ENCODE measurements at places on chromosomes 3 and 15.

DNA sequence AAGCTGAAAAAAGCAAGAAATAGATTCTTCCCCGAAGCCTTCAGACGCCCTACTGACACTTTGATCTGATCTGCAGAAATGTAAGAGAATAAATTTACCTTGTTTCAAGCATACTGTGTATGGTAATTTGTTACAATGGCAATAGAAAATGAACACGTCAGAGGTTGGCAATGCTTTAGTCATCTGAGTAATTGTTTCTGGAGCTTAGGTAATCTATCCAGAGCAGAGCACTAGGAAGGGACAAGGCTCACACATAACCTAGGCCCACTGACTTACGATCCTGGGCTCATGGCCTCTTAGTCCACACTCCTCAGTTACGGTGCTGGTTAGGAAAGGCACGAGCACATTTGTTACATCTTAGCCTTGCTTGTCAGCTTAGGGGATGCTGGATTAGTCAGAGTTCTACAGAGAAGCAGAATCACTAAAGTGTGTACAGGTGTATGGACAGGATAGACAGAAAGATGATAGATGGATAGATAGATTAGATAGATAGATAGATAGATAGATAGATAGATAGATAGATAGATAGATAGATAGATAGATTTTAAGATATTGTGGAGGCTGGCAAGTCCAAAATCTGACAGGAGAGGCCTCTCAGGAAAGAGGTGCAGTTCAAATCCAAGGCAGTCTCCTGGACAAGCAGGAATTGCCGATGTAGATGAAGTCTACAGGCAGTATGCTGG lies 46.8 kb upstream of the TBC1D23 start:
- H3K36me3 ChIP-seq, result no peaks in the 10 kb centered on the region
- no peak overlapping the region for H3K27ac ChIP-seq
- no peaks in the 10 kb centered on the region for H3K27me3 ChIP-seq
- no peak for DNase-seq
- no peak overlapping the region for H3K4me3 ChIP-seq

- no peak overlapping the region for H3K27ac ChIP-seq
- H3K4me1 ChIP-seq, result no peaks in the 10 kb centered on the region
- DNase-seq, result no peak
These were observed 105.6 kb downstream of the OXSM start for GRCh38 chr3:25895443-25895842.

GRCh38 chr3:183275418-183275817 lies 22.4 kb downstream of the B3GNT5 start:
- H3K4me1 ChIP-seq, result no peaks in the 10 kb centered on the region
- no peak overlapping the region for H3K27ac ChIP-seq
- DNase-seq, result no peak
- no peak overlapping the region for H3K4me3 ChIP-seq
- no peaks in the 10 kb centered on the region for H3K27me3 ChIP-seq

- H3K27ac ChIP-seq, result no peak overlapping the region
- no peaks in the 10 kb centered on the region for H3K27me3 ChIP-seq
- no peaks in the 10 kb centered on the region for H3K36me3 ChIP-seq
- DNase-seq, result no peak
- H3K4me3 ChIP-seq, result no peak overlapping the region
These were observed 310.6 kb downstream of the PDCD6IP start for GRCh38 chr3:34109021-34109420.

DNA sequence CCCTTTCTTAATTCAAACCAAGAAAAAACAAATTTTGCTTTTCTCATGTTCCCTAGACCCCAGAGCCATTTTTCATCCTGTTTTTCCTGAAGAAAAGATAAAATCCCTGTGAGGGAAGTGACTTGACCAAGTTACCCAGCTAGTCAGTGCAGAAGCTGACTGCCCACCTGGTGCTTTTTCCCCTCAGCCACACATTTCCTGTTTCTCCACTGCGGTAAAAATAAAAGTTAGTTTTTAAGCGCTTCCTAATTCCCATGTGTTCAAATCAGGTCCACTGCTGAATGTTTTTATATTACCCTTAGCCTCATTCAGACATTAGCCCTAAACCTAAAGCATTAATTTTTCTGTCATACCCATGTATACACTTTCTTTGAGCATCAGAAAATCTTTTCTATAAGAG lies 26.1 kb downstream of the PPP2R3A start:
- no peak for DNase-seq
- H3K27me3 ChIP-seq, result no peaks in the 10 kb centered on the region
- no peaks in the 10 kb centered on the region for H3K4me1 ChIP-seq
- no peaks in the 10 kb centered on the region for H3K36me3 ChIP-seq

- no peak overlapping the region for H3K4me3 ChIP-seq
- DNase-seq, result no peak
- H3K27ac ChIP-seq, result no peak overlapping the region
- H3K27me3 ChIP-seq, result no peaks in the 10 kb centered on the region
These were observed 36.7 kb downstream of the SLC9A9 start for GRCh38 chr3:143811602-143812001.

DNA sequence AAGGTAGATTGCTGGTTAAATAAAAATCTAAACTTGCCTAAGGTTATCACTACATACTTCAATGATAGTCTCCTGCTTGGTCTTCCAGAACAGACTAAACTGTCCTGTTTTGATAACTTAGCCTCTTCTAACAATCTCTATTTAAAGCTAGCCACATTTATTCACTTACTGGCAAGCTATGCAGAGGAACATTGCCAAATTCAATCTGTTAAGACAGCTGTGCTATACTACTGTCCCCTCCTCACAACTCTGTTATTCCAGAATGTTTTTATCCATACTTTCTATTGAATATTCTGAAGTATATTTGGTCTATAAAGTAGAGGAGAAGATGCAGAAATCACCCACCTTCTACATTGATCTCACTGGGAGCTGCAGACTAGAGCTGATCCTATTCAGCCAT lies 594.0 kb upstream of the CCDC54 start:
- H3K27ac ChIP-seq, result no peak overlapping the region
- no peaks in the 10 kb centered on the region for H3K27me3 ChIP-seq
- H3K36me3 ChIP-seq, result no peaks in the 10 kb centered on the region
- no peak for DNase-seq
- H3K4me3 ChIP-seq, result no peak overlapping the region

DNA sequence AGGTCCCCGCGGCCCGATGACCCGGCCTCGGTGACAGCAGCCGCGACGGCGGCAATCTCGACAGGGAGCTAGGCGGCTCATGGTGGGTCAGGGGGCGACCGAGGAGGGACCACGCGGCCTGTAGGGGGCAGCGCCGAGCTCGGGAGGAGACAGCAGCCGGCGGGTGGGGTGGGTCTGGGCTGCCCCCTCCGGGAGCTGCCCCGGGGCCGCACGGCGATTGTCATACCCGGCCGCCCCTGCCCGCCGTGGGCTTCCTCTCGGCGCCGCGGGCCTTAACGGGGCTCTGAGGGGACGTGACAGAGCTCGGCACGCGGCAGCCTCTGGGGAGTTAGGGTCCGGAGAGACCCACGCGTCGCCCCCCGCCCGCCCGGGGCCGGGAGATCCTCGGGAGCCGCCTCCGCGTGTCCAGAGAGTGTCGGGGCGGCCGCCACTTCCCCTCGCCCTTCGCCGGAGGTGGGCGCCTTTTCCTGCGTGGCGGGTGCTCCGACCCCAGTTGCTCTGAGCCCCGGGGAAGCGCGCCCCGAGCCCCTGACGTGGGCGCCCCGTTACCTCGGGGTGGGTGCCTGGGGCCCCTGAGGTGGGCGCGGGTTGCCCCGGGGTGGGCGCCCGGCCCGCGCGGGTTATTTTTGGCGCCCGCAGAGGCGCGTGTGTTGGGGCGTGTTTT lies 539 bp upstream of the PLCL2 start:
- H3K27me3 ChIP-seq, result no peaks in the 10 kb centered on the region
- no peak overlapping the region for H3K27ac ChIP-seq
- H3K4me3 ChIP-seq, result peak overlapping the region; percentile 87
- DNase-seq, result peak; percentile 71
- no peaks in the 10 kb centered on the region for H3K36me3 ChIP-seq
- H3K4me1 ChIP-seq, result peaks cover 6% of the 10 kb centered on the region

GRCh38 chr15:22912256-22912655 lies 67.9 kb downstream of the CYFIP1 start:
- H3K27me3 ChIP-seq, result no peaks in the 10 kb centered on the region
- no peaks in the 10 kb centered on the region for H3K4me1 ChIP-seq
- H3K27ac ChIP-seq, result no peak overlapping the region
- no peak overlapping the region for H3K4me3 ChIP-seq

DNA sequence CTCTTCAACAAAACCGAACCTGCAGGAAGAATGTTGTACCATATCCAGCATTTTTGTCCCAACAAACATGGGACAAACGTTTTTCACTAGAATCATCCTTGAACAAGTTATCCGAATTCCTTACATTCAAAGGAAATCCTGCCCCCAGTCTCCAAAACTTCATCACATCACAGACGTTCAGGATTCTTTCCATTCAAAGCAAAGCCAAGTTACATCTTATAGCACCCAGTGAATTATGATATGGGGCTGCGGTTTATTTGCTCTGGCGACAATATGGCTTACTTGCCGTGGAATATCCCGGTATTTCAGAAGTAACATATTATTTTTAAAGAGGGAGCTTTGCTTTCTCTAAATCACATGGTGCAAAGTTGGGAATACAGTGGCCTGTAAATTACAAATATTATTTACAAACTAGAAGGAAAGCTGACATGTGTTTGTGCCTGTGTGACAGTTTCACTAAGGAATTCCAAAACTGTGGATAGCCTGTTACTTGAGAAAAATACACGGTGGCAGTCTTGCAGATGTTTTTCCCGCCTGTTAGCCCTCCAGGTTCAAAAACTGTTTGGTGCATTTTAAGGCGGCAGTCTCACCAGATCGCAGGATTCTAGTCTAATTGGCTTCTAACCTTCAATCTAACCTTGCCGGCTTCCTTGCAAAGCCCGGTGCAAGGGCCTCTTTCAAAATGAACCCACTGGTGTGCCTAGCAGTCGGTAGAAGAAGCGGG lies 736 bp upstream of the MBNL1 start:
- H3K27me3 ChIP-seq, result no peaks in the 10 kb centered on the region
- DNase-seq, result no peak
- H3K27ac ChIP-seq, result peak overlapping the region; percentile 88
- H3K4me1 ChIP-seq, result peaks cover 4% of the 10 kb centered on the region

DNA sequence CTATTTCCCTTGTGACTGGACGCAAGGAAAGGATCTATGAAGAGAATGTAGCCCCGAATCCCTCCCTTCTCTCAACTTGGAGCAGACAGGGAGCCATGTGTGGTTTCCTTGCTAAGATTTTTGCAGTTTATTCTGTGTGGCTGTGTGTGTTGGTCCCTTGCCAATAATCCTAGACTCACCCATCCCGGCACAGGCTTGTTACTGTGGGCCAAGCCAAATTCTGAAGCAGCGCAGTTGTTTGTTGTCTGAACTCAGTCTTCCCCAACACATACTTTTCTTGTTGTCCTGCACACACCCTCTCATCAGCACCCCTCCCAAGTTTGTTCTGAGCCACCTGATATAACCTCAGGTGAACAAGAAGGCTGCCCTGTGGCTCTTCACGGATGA lies 193.3 kb upstream of the CTDSPL start:
- H3K4me3 ChIP-seq, result no peak overlapping the region
- no peaks in the 10 kb centered on the region for H3K27me3 ChIP-seq
- H3K4me1 ChIP-seq, result peaks cover 7% of the 10 kb centered on the region
- H3K27ac ChIP-seq, result no peak overlapping the region
- H3K36me3 ChIP-seq, result no peaks in the 10 kb centered on the region
- no peak for DNase-seq

DNA sequence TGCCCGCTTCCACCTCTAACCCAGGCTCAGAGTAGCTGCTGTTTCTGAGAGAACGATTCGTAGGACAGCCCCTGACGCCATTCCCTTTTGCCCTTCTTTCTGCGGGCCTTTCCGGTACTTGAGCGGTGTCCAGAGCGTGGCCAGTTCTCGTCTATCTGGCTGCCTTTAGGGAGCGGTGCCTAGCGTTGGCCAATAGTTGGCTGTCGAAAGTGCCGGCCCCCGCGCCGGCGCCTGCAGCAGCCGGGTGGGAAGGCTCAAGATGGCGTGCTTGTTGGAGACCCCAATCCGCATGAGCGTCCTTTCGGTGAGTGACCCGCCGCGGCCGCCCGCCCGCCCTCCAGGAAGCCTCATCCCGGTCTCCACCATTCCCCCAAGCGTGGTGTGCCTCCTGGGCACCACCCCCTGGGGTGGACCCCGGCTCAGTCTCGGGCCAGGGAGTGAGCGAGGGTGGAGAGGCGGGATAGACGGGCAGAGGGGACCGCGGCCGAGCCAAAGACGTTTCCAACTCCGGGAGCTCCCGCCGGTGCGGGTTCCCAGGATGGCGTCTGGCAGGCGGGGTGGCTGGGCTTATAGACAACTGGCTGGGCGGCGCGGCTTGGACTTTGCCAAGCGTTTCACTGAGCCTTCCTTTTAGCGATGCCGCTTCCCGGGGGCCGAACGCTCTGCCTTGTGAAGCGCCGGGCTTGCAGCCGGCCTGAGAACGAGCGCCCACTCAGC lies at the start of gene ARMC8:
ARMC8 (plus strand) TSS at position 6 of the 717 bp plus-strand sequence; CDS start at position 260, 254 bp downstream.
- H3K4me3 ChIP-seq, result peak within 1 kb of the TSS; percentile 98
- H3K27ac ChIP-seq, result peak within 1 kb of the TSS; percentile 90
- DNase-seq, result peak; percentile 84
- H3K36me3 ChIP-seq, result peaks cover 27% of the 10 kb centered on the region
- no peaks in the 10 kb centered on the region for H3K27me3 ChIP-seq

GRCh38 chr3:89360156-89360555 lies 252.7 kb downstream of the EPHA3 start:
- no peak overlapping the region for H3K4me3 ChIP-seq
- no peak overlapping the region for H3K27ac ChIP-seq
- DNase-seq, result no peak
- H3K27me3 ChIP-seq, result no peaks in the 10 kb centered on the region
- no peaks in the 10 kb centered on the region for H3K36me3 ChIP-seq

DNA sequence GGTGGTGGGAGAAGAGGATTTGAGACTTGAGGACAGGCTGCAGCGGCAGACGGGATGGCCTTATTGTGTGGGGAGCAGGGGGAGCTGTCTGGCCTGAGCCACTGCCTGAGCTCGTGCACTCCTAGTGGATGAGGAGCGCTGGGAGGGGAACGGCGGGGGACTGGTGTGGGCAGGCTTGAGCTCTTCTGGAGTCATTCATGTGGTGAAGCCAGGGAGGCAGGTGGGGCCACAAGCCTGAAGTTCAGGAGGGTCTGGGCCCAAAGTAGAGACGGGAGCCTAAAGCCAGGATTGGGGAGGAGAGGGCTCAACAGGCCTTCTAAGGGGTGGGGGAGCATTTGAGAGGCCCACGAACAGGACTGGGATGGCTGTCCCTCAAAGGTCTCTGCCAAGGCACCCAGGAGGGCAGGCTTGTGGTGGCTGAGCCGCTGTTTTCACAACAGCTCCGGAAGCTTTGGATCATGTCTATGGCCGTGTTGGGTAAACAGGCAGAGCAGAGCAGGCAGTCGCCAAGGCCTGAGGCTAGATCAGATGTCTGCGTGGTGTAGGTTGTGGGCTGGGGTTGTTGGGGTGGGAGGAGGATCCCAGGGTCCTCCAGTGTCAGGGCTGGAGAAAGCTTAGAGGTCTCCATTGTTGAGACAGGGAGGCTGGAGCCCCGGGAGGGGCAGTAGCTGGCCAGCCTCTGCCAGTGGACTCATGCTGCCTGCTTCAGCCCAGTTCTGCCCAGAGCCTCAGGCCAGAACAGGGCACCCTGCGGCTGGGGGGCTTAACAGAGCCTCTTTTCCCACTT lies 8.2 kb downstream of the PRKCD start:
- no peak for DNase-seq
- H3K4me1 ChIP-seq, result peaks cover 41% of the 10 kb centered on the region

GRCh38 chr3:156548041-156548687 lies 6.8 kb downstream of the SSR3 start:
- peaks cover 12% of the 10 kb centered on the region for H3K36me3 ChIP-seq
- no peak overlapping the region for H3K4me3 ChIP-seq
- H3K27me3 ChIP-seq, result no peaks in the 10 kb centered on the region

- no peak for DNase-seq
- H3K4me3 ChIP-seq, result no peak overlapping the region
- peaks cover 2% of the 10 kb centered on the region for H3K4me1 ChIP-seq
These were observed 1.3 kb upstream of the IL12A start for GRCh38 chr3:159987291-159987711.

- no peak for DNase-seq
- no peak overlapping the region for H3K27ac ChIP-seq
- peak overlapping the region; percentile 51 for H3K4me3 ChIP-seq
- H3K27me3 ChIP-seq, result peaks cover 94% of the 10 kb centered on the region
These were observed 187.4 kb upstream of the LINGO1 start for GRCh38 chr15:77819851-77820728.
